ENCODE measurements at places on chromosomes 1 and 21. TPM values are rescaled to one million over a fixed set of nuclear protein-coding genes. Genes with fewer than 3 reads are reported as not detected.

The TRIM62 gene
- total RNA-seq = 1.5 TPM

The FCRL4 gene
- not detected for total RNA-seq

The FAAP20 gene
- 54.4 TPM for total RNA-seq

The MSTO1 gene
- total RNA-seq = 58.6 TPM

The PEAR1 gene
- total RNA-seq = not detected

The ZBTB48 gene
- total RNA-seq = 15.0 TPM

The SPATA46 gene
- not detected for total RNA-seq

The FCRL2 gene
- not detected for total RNA-seq

The TFAP2E gene
- 0.27 TPM for total RNA-seq

The RUNX3 gene
- total RNA-seq = 72.3 TPM

The SPATA45 gene
- not detected for total RNA-seq

The NLRP3 gene
- total RNA-seq = not detected

The HIVEP3 gene
- total RNA-seq = 13.2 TPM

The SERTAD4 gene
- not detected for total RNA-seq

The NUAK2 gene
- total RNA-seq = 12.2 TPM

The MPL gene
- total RNA-seq = not detected

The SPRR3 gene
- not detected for total RNA-seq

The AADACL3 gene
- total RNA-seq = not detected

The RPE65 gene
- total RNA-seq = not detected

The MAB21L3 gene
- total RNA-seq = not detected

The KCNA2 gene
- 0.64 TPM for total RNA-seq

The PLPPR4 gene
- not detected for total RNA-seq

The LRRC53 gene
- total RNA-seq = not detected

The RNF2 gene
- total RNA-seq = 19.2 TPM

The PLXNA2 gene
- total RNA-seq = 0.35 TPM

The DNASE2B gene
- total RNA-seq = not detected

The UBE2U gene
- total RNA-seq = not detected

The C1orf141 gene
- not detected for total RNA-seq

The CD52 gene
- 129 TPM for total RNA-seq

The SERINC2 gene
- total RNA-seq = 0.10 TPM

The HPCAL4 gene
- 0.43 TPM for total RNA-seq

The CD34 gene
- 0.02 TPM for total RNA-seq

The S100A10 gene
- total RNA-seq = 159 TPM

The OR2L8 gene
- not detected for total RNA-seq

The PCP4L1 gene
- total RNA-seq = 0.37 TPM

The HMGCS2 gene
- total RNA-seq = not detected

The SPOCD1 gene
- total RNA-seq = 0.21 TPM

The ZSWIM5 gene
- 0.26 TPM for total RNA-seq

The LEFTY1 gene
- total RNA-seq = not detected

The PDZK1IP1 gene
- not detected for total RNA-seq

The ST6GALNAC3 gene
- total RNA-seq = 2.5 TPM

The INAVA gene
- not detected for total RNA-seq

The IL19 gene
- not detected for total RNA-seq

The PODN gene
- total RNA-seq = not detected

The FAM177B gene
- total RNA-seq = not detected

The FNDC5 gene
- total RNA-seq = not detected

The COL24A1 gene
- total RNA-seq = not detected

The NBPF20 gene
- 1.4 TPM for total RNA-seq

The NPHS2 gene
- total RNA-seq = not detected

The OPRD1 gene
- not detected for total RNA-seq

The GCSAML gene
- not detected for total RNA-seq

The SOAT1 gene
- 38.8 TPM for total RNA-seq

The PIK3CD gene
- total RNA-seq = 96.6 TPM

Measured in activated naive CD4-positive, alpha-beta T cell treated with anti-CD3 and anti-CD28 coated beads for 36 hours (primary cell).